NCI-H69 (cell line): ENCODE measurements at places on chromosomes 4 and X.

DNA sequence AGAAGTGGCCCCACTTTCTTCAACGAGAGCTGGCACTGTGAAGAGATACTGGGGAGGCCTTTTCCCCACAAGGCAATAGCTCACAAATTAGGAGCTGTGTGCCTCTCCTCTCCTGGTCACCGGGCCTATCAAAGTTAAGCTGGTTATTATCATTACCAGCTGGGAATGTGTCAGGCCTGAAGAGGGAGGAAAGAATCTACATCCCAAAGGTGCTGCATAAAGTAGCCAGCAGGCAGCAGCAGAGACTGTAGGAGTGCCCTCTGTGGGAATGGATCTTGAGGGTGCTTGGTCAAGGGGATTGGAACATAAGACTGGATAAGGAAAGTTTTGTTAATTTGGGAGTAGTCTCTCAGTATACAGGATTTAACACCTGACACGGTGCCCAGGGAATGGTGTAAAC is 9.1 kb upstream of the TMPRSS11D start:
- peak; percentile 0 for DNase-seq

DNA sequence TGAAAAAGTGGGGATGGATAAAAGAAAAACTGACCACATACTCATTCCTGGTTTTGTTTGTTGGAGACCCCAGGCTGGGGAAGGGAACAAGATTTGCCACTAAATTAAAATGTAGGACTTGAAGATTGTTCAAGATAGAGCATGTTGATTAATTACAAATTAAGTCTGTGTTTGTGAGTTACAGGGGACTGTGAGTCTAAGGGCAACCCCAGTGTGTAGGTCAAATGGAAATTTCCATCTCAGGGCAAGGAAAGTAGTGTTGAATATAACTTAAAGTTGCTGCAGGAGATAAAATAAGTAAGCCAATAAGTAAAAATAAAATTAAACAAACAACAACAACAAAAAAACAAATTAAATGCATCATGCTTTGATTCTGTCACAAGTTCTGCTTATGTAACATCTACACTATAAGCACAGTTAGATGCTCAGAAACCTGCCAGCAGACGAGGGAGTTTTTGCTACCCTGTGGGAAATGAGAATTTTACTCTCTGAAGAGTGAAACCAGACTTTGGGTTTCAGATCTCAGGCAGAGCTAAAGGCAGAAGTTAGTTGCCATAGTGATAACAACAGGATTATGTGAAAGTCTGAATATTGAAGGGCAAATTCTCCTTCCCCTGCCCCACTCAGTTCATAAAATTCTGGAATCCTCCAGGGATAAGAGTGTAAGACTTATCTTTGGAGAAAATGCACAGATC is 352.3 kb downstream of the GRXCR1 start:
- DNase-seq = no peak

DNA sequence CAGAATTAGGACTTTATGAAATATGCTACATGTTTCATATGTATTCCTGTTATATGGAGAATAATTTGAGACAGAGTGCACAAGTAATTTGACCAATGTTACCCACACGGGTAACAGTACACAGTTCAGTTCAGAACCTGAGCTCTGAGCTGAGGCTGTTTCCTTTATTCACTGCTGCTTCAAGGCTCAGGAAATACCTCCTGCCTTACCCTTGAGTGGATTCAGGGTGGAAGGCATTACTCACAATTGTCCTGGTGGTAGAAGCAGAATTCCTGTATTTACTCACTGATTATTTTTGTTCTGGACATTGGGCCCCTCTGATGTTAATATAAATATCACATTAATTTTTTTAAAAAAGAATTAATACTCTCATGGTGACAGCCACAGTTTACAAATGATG is 73.5 kb upstream of the CAMK2D start:
- peak; percentile 28 for DNase-seq

DNA sequence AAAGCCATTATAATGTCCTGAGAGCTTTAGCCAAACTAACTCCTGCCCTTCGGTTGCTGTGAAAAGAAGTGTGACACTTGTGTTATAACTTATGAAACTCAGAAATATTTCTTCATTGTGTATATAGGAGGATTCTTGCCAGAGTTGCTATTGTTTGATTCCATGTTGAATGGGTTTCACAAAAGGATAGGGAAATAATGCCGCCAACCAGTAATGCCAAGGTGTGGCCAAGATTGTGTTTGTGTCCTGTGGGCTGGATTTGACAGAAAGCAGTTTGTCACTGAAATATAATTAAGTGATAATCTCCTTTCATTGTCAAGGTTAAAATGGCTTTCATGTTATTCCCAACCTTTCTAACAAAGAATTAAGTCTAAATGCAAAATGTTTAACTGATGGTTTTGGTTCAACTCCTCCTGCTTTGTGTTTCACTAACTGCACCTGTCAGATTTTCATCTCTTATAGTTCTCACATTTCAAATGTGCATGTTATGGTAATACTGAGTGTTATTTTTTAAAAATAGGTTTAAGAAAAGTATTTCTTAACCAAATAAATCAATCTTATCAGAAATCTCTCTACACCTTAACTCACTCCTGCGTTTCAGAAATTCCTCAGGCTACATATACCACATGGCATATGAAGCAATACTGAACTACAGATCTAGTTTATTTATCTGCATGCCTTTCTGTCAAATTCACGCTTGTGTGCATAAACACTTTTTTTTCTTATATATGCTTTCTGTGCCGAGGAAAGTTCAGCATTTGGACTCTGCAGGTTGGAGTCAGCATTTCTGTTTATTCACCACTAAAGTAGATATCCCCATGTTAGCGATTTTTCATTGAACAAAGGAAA is at the start of gene CLDN22:
Gene CLDN22, minus strand, starts transcription at position 66 of the 849 bp plus-strand sequence. Its CDS starts 58 bp downstream, at position 8.
- DNase-seq = no peak

- DNase-seq = no peak
Observed at GRCh38 chrX:22365460-22365859, 92.7 kb downstream of the CBLL2 start.

DNA sequence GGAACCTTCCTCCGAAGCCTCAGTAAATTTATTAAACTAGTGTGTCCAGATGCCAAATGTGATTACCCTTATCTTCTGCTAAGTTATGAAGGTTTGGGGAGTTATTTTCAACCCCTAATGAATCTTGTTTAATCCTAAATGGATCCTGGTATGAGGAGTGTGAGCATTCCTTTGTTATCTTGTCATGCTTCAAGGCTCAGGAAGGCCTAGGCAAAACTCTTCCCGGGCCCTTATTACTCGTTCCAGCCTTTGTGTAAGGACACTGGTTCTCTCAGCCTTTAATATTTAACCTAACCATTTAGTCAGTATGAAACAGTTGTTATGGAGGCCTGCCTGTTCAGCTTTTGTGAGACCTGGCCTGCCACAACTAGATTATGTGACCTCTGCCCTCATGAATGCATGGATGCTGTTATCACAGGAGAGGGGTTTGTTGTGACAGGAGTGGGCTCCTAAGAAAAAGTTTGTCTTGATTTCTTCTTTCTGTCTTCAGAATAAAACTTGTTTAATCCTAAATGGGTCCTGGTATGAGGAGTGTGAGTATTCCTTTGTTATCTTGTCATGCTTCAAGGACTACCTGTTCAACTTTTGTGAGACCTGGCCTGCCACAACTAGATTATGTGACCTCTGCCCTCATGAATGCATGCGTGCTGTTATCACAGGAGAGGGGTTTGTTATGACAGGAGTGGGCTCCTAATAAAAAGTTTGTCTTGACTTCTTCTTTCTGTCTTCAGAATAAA is 181.7 kb downstream of the SLC39A8 start:
- DNase-seq = no peak

- DNase-seq = no peak
Observed at GRCh38 chrX:10986616-10987015, 124.5 kb upstream of the HCCS start.

- DNase-seq = no peak
Observed at GRCh38 chr4:139282721-139283075, 2.7 kb upstream of the MGARP start.

DNA sequence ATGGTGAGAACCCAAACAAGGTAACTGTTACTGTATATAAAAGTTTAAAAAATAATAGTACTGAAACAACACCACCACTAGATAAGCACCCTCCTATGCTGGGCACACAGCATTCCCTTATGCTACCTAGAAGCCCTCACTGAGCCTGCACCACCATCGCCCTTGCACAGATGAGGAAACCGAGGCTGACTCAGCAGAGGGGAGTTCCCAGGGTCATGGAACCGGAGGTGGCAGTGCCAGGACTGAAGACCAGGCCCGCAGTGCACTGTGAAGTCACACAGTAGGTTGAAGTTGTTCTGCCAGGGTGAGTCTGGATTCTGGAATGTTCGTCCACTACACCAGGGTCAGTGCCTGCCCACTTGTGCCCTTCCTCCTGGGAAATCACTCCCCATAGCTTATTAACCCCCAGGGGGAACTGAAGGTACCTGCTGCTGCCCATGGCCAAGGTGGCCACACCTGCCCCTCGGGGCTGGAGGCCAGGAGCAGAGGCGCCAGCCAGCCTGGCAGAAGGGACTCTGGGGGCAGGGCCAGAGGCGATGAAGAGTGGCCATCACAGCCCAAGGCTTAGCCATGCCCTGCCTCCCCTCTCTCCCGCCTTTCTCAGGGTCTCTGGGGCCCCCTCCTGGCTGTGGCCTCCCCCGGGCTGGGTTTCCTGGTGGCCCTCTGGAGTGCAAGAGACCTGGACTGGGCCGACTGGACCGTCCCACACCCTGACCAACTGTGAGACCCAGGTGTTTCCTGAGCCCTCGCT is 15.1 kb upstream of the ABLIM2 start:
- no peak for DNase-seq

- no peak for DNase-seq
Observed at GRCh38 chr4:37486166-37486565, 200.0 kb downstream of the RELL1 start.

GRCh38 chr4:80909938-80910337 is 120.6 kb upstream of the BMP3 start:
- DNase-seq = no peak

- peak; percentile 85 for DNase-seq
Observed at GRCh38 chr4:119627267-119628255, 1.0 kb downstream of the PDE5A start.

DNA sequence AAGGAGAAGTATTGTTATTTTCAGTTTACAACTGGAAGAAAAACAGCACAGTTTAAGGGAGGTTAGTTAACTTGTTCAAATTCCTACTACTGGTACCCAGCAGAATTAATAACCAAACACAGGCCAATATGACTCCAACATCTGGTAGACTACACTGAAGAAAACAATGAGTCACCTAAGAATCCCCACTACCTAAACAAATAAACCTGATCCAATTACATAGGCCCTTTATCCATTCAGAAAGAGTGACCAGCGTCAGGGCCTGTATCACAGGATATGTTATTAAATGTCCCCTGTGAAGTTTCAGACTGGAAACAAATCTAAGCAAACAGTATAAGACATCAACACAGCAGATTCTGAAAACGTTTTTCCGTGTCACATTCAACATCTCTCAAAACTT is 492.5 kb upstream of the INTU start:
- peak; percentile 85 for DNase-seq

- no peak for DNase-seq
Observed at GRCh38 chr4:109166126-109166525, 136.3 kb downstream of the COL25A1 start.

DNA sequence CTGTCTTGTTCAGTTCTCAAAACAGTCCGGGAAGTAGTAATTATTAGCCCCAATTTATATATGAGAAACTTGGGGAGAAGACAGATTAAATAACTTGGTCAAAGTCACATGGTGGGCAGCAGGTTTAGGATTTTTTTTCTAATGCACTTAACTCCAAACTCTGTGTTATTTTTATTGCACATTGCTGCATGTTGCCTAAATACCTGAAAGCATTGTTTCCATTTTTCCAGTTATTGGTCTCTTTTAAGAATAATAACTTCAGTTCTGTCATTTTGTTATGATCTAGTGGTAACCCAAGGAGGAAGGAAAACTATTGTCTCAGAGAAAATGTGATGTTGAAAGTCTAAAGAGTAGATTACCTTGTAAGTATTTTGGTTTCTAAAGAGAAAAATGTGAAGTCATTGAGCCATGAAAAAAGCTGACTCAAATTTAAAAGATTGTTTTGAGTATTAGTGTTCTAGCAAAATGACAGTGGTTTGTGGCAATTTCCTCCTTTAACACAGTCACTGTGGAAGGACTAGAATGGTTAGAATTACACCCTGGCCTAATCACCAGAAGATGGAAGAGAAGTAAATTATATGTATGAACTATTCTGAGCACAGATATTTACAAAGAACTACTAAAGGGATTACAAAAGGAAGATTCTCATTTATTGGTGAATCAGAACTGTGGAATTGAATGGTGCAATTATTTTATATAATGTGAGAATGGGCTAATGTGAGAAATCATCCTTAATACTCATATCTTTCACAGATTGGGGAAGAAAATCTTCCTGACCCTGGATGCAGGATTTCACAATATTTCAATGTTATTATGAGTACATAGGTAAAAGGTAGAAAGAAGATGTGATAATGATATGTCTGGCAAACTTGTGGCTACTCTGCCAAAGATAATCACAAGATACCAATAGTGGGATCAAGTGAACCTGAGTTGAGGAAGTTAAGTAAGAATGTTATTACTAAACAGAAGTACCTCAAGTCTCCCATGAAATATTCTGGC is 21.7 kb upstream of the CXCL8 start:
- DNase-seq = no peak

DNA sequence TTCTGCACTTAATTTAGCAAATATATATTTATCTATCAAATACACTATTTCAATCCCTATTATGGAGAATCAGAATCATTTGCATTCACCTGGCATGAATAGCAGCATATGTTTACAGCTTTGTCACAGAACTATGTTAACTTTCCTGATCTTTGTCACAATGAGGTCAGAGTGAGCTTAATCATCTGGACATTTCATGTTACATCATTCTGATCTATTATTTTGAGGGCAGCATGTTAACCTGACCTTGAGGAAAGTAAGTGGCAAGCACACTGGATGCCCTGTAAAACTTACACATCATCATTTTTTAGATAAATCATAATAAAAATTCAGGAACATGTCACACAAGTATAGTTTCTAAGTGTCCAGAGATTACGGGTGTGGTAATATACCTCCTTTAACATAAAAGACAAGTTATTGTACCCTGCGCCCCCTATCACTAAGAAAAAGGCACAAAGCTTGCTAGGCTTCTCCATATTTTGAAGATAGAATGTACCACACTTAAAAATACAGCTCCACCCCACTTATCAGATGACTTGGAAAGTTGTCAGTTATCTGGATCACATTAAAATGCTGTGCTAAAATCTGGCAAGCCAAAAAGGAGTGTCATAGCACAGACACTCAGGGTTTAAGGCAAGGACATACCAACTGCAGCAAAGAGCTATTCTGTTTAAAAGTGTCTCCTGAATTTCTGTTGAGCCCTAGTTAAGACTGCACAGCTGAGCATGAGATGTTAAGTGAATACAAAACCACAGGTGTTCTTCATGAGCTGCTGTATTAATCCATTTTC is 182.7 kb upstream of the FAT4 start:
- no peak for DNase-seq

DNA sequence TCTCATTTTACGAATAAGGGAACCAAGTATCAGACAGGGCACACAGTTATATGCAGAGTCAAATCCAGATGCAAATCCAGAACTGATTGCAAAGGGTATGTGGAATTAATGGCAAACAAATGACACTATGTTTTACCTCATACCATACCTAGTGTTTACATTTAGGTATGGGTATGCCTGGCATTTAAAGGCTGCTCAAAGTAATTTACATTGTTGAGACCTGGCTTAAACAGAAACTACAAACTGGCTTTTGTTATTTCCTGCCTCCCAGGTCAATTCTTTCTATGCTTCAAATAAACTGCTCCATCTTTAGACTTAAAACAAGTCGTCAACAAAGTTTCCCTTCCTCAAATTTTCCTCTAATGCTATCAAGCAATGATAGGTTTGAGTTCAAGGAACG is 33.7 kb downstream of the ANKRD17 start:
- DNase-seq = no peak

GRCh38 chrX:40283981-40284380 is 186.2 kb upstream of the BCOR start:
- no peak for DNase-seq
